GDM1 (cell line): ENCODE measurements at places on chromosomes 16 and 17.
A peak's percentile ranks its signal among the peaks of the same experiment; 100 is the strongest.

DNA sequence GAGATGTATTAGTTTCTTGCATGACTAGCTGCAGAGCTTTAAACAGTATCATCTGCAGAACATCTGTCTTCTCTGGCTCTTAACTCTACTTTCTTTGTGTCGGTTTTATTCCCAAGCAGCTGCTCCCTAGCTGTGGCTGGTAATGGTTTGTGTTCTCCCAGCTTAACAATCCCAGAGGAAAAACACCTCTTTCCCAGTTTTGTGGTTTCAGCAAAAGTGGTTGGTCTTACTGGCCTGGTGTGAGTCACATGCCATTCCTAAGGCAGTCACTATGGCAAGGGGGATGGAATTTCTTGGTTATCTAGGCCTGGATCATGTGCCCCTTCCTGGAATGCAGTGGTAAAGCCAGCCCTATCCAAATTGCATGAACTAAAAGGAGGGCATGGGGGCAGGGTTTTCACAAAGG lies 27.5 kb downstream of the OMG start:
- no peak for DNase-seq

DNA sequence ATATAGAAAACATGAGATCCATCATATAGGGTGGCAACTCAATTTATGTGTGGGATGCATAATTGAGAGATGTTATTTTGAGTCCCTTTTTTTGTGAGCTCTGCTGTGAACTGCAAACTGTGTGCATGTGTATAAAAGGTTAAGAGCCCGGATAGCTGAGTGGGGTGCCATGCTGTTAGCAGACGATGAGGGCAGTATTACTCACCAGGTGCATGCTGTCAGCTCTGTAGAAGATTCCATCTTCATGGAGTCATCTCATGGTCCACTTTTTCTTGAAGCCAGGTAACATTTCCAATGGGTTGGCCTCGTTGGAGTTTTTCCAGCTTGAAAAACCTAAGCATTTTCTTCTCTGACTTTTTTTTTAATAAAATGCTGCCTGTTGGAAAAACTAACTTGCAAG lies 43.0 kb upstream of the RHBDL3 start:
- no peak for DNase-seq

- no peak for DNase-seq
Observed at GRCh38 chr16:49596648-49597291, 223.2 kb downstream of the C16orf78 start.

- DNase-seq: peak; percentile 45
Observed at GRCh38 chr16:68257906-68258800, 6.2 kb upstream of the SLC7A6 start.

DNA sequence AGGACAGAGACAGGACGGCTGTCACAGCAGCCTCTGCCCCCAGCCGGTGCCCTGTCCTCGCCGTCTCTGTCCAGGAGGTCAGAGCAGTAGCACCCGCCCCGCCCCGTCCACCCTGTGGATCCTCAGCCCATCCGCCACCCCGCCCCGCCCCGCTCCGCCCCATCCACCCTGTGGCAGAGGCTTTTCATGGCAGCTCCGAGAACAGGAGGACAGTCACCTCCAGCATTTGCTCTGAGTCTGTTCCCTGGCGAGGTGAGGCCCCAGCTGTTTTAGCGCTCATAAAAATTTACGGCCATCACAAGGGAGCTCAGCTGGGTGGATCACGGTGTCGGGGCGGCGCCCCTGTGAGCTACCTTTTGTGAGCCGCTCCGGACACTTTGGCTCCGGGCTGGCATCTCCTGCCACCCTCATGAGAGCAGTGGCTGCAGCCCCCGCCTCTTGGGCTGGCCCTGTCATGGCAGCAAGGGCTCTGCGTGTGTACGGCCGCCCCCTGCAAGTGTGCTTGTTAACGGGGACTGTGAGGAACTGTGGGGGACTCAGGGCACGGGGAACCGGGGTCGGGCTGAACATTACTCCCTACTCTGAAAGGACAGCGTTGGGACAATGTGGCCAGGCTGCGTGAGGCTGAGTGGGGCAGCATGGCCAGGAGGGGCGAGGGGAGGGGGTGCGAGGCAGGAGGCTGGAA lies 32.3 kb upstream of the GNG13 start:
- no peak for DNase-seq

DNA sequence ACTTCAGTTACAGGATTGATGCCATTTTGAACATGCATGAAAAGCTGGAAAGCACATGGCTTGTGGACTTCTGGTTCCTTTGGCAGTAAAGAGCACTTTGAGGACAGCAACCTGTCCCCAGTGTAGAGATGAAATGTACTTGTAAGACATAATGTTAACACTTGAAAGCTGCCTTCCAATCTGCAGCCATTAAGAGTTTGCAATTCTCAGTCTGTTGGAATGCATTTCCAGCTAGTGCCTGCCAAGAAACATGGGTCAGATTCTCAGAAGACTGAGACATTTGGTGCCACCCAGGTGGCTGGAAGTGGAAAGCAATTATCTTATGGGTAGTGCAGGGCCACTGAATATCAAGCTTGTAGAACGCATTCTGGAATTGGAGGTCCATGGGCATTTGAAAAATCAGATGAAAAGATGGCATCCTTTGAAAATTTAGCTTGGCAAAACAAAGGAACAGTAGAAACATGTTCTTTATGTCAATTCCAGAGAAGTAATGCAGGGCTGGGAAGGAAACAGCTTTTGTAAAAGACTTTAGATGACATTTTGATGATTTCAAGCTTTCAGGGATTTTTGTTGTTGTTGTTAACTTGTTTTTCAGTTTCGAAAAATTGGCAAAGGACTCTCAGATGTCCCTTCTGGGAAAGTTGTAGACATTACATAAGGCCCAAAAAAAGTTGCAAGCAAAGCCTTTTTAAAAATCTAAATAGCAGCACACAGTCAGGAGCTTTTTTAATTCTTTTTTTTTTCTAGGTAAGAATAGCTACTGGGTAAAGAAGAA lies 147.0 kb downstream of the ABCA8 start:
- no peak for DNase-seq

- DNase-seq: no peak
Observed at GRCh38 chr17:42285346-42286050, 2.8 kb upstream of the STAT5A start.

DNA sequence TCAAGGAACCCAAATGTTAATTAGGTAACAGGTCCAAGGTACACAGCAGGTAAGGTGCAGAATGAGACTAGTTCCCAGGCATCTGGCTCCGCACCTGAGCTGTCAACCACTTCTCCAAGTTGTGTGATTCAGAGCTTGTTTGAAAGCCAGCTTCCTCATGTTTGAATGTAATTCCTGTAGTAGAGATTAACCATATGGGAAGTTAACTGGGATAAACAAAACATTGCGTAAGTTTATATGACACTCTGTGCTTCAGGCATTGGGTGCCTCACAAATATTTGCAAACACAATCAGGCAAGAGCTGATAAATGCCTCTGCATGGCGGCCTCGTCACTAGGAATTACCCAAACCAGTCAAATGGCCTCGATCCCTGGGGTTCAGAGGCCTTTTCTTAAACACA lies 27.9 kb upstream of the CPHXL start:
- no peak for DNase-seq

DNA sequence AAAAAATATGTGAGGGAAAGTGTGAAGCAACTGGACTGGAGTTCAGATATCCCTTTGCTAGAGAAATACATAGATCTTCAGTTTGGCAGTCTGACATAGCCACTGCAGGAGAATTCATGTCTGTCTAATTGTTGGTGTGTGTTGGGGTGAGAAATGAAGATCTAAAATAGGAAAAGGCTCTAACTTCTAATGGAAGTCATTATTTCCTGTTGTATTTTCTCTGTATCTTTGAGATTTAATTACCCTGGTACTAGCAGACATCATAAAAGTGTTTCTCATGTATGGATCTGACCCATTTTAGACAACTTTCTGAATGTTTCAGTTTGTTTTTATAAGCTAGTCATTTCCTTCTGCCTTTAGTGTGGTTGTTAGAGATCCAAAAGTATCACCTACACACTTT lies 128.3 kb downstream of the NLK start:
- no peak for DNase-seq

GRCh38 chr16:598823-599739 lies 9.2 kb downstream of the RAB40C start:
- DNase-seq: no peak
